ENCODE measurements at places on chromosomes 6 and 20. TPM values are rescaled to one million over a fixed set of nuclear protein-coding genes. Genes with fewer than 3 reads are reported as not detected.

DNA sequence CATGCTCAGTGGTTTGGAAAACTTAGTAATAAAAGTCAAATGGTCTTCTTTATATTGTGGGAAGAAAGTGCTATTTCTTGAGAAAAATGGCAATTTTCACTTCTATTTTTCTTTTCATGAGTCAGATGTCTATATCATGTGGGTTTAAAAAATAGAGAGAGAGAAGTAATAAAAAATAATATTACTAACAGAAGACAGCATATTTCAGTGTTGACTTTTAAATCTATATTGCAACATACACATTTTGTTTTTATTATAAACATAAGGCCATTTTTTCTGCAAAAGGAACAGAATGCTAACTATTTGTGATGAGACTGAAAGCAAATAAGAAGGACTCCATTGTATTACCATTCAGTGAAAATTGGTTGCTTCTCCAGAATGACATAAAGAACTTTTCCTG lies 135.1 kb upstream of the CNR1 start:
- no peaks in the 10 kb centered on the region for H3K27me3 ChIP-seq
- DNase-seq: no peak
- no peaks in the 10 kb centered on the region for H3K36me3 ChIP-seq
- no peak overlapping the region for H3K4me3 ChIP-seq

DNA sequence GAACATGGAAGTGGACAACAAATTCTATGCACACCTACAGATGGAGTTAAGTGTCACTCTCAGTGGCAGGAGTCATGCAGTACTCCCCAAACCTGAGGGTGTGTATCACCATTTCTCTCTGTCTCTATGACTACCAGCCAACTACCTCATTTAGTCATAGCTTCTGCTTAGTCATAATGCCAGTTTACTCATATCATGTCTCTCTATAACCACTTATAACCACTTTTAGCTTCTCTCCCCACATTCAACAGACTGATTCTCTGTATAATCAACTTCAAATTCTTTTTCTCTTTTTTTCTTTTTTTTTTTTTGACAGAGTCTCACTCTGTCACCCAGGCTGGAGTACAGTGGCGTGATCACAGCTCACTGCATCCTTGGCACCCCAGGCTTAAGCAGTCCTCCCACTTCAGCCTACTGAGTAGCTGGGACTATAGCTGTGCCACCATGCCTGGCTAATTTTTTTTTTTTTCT lies 13.8 kb upstream of the GTF3C6 start:
- H3K27me3 ChIP-seq: no peaks in the 10 kb centered on the region
- DNase-seq: no peak
- H3K4me3 ChIP-seq: no peak overlapping the region

PLCB1 gene
- total RNA-seq: 22.9 TPM

DNA sequence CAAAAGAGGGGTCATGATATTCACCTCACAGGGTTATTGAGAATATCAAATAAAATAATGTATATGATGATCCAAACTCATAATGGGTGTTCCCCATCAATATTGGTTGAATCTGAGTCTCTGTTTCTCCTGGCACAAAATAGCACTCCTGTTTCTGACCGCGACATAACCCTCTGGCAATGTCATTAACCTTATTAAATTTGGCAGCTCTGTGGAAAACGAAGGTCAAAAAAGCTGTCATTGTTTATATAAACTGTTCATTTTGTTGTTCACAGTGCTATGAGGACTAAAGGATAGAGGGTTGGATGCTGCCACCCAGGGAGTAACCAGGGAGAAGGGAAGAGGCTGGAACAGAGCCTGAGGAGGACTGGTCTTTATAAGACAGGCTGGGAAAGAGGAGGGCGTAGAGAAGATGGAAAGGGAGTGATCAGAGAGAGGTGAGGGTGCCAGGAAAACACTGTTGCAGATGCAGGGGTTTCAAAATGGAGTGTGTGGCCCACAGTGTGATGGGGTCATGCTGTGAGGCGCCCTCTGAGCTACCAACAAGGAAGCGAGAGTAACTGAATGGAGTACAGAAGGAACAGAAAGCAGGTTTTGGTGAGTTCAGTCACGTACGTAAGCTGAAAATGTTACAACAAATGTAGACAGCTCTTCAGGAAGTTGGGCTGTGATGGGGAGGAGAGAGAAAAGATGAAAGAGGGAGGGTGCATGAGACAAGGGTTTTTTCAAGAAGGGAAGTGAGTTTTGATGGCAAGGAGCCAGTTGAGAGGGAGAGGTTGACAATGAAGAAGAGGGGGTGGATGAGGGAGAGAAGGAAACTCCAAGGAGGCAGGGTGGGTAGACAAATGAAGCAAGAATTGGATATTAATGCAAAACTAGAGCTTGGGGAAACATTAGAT lies 251.6 kb upstream of the TAB2 start:
- H3K36me3 ChIP-seq: no peaks in the 10 kb centered on the region
- no peak for DNase-seq
- no peaks in the 10 kb centered on the region for H3K27me3 ChIP-seq
- H3K4me1 ChIP-seq: peaks cover 12% of the 10 kb centered on the region

LIN28B gene
- not detected for total RNA-seq

PTK6 gene
- total RNA-seq: not detected

DNA sequence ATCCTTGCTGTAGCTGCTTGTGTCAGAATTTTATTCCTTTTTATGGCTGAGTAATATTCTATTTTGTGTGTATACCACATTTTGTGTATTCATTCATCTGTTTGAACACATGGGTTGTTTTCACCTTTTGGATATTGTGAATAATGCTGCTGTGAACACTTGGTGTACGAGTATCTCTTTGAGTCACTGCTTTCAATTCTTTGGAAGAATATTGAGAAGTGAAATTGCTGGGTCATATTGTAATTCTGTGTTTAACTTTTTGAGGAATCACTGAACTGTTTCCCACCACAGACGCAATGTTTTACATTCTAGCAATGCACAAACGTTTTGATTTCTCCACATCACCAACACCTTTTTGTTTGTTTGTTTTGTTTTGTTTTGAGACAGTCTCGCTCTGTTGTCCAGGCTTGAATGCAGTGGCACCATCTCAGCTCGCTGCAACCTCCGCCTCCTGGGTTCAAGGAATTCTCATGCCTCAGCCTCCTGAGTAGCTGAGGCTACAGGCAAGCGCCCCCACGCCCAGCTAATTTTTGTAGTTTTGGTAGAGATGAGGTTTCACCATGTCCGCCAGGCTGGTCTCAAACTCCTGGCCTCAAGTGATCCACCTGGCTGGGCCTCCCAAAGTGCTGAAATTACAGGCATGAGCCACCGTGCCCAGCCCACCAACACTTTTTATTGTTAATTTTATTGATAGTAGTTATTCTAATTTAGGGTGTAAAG lies 21.7 kb downstream of the CPXM1 start:
- no peaks in the 10 kb centered on the region for H3K4me1 ChIP-seq
- no peak overlapping the region for H3K27ac ChIP-seq
- no peaks in the 10 kb centered on the region for H3K36me3 ChIP-seq
- H3K4me3 ChIP-seq: no peak overlapping the region

GRCh38 chr6:109318328-109318876 lies 63.9 kb downstream of the CD164 start:
- H3K27ac ChIP-seq: no peak overlapping the region
- H3K27me3 ChIP-seq: no peaks in the 10 kb centered on the region
- H3K4me1 ChIP-seq: no peaks in the 10 kb centered on the region
- H3K36me3 ChIP-seq: no peaks in the 10 kb centered on the region

KCNB1 gene
- not detected for total RNA-seq

FAM135A gene
- total RNA-seq: 10.7 TPM

Measured in ascending aorta (tissue), 2 donors.